ENCODE measurements at places on chromosomes 12 and 14.

DNA sequence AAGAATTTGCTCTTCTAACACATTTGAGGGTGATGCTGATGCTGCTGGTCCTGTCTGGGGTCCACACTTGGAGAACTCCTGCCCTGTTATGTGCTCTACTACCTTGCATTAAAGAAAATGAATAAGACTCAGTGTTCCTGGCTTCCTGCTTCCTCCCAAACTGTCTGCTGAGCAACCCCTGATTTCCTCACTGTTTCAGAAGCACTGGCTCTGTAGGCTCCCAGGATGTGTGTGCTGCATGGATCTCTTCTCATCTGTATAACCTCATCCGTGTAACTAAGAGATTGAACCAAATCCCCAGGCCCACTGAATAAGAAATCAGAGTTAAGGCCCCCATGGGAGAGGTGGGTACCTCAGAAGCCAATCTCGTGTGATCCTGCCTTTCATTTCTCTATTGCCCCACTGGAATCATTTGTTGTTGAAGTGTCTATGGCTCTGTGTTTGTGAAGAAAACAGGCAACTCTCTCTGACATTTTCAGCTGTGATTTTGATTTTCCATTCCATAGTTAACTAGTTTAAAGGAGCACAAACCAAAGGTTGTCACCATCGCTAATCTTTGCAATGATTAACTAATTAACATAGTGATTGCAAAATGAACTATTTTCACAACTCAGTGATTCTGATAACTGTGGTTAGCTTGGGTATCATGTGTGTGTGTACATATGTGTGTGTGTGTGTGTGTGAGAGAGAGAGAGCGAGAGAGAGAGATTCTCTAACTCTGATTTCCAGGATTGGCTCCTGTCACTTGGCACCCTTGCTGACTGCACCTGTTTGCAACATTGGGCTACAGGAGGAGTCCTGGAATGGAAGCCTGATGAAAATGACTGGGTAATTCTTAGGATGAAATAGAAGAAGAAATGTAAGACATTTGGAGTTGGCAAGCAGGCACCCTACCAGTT is 196.2 kb downstream of the SLC38A4 start:
- no peak for DNase-seq

DNA sequence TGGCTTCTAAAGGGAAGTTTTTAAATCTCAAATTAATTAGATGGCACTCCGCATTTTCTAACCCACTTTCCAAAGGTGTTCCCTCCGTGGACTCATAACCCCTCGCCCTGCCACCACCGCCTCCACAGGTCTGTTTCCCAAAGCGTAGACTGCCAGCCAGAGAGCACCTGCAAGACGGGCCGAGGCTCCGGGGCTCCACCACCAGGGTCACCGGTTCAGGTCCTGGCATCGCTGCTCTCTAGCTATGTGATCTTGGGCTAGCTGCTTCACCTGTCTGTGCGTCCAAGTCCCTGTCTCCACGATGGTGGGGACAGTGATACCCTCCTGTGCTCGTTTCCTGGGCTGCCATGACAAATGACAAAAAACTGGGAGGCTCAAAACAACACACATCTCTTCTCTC is 11.5 kb downstream of the RIMBP2 start:
- no peak for DNase-seq

- DNase-seq: no peak
Observed at GRCh38 chr12:51944608-51945233, 6.8 kb upstream of the ACVR1B start.

DNA sequence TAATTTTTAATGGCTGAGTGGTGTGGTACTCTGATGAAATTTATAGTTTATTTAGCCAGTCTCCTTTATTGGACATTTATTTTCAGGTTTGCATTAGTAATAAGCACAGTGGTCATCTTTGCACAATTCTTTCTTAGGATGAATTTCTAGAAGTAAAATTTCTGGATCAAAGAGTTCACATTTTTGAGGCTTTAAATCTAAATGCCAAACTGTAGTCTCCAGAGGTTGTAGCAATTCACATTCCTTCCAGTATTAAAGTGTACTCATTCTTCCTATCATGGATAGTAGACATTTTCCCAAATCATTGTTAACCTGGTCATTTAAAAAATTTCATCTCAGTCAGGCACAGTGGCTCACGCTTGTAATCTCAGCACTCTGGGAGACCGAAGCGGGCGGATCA is 24.8 kb downstream of the SLC39A9 start:
- no peak for DNase-seq

DNA sequence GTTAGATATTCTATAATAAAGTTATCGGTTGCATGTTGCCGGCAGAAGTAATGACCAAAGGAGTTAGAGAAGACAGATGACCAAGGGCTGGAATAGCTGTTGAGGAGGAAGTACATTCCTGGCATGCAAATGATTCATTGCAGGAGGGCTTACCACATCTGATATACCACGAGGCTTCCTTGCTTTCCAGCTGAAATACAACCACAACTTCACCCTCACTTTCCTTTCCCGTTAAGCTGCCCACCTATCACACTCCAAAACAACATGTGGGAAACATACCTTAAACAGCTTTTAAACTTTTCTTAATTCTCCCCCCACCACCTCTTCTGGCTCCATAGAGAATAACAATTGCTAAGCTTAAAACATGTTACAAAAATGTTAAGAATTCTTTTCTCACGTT is 594.1 kb downstream of the NRXN3 start:
- DNase-seq: no peak

- DNase-seq: no peak
Observed at GRCh38 chr14:76531085-76531484, 155.1 kb downstream of the ESRRB start.

GRCh38 chr14:29759521-29760340 is 167.9 kb downstream of the PRKD1 start:
- DNase-seq: no peak

DNA sequence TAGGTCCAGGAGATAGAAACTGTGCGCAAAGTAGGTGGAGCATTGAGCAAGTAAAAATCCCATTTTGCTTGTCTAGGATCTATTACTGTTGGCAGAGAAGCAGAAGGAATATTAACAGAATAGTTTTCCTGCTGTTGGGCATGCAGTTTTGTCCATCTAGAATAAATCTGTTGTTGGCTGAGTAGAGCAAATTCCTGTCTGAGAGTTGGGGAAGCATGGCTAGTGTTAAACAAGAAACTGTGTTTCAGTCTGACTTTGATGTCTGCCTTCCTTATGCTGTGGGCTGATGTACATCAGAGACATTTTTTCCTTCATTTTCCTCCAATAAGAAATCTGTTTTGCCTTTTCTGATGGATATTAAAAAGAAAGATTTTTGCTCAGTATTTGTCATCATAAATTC is 98.2 kb downstream of the RAD52 start:
- DNase-seq: no peak

- DNase-seq: no peak
Observed at GRCh38 chr12:25372969-25373817, 122.5 kb upstream of the KRAS start.

DNA sequence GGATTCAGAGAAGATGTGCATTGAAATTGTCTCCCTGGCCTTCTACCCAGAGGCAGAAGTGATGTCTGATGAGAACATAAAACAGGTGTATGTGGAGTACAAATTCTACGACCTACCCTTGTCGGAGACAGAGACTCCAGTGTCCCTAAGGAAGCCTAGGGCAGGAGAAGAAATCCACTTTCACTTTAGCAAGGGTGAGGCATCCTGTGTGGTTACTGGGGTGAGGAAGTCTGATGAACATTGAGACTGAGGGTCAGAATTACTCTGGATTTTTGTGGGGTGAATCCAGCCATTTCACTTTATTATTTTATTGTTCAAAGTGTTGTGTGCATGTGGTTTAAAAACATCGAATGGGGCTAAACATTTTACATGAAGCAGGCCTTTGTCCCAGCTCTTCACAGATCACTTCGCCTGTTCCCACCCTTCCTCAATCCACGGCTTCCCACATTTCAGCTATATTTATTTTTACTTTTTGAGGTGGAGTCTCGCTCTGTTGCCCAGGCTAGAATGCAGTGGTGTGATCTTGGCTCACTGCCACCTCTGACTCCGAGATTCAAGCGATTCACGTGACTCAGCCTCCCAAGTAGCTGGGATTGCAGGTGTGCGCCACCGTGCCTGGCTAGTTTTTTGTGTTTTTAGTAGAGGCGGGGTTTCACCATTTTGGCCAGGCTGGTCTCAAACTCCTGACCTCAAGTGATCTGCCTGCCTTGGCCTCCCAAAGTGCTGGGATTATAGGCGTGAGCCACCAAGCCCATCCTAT is 40.6 kb downstream of the SUPT16H start:
- no peak for DNase-seq

GRCh38 chr12:131681257-131681620 is 29.7 kb upstream of the SFSWAP start:
- DNase-seq: no peak

GRCh38 chr12:56838621-56839488 is 75.7 kb downstream of the HSD17B6 start:
- no peak for DNase-seq

GRCh38 chr14:103213331-103213730 is 90.1 kb downstream of the TNFAIP2 start:
- no peak for DNase-seq

- DNase-seq: no peak
Observed at GRCh38 chr12:28574746-28575592, 384.7 kb downstream of the CCDC91 start.

DNA sequence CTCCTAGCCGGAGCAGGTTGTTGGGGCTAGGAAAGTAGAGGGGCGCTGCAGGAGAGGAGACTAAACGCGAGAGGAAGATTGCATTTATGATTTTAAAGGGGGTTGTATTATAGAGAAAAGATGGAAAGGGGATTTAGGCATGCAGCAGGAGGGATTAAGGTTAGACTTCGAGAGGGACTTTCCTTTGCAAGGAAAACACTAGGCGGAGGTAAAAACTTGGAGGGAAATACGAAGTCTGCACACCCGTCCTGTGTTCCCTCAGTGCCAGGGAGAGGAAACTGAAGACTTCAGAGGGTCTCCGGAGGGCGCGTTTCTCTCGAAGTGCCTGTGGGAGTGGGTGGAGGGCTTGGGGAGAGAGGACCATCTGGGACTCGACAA is 420 bp upstream of the PPP1R1A start:
- DNase-seq: no peak

DNA sequence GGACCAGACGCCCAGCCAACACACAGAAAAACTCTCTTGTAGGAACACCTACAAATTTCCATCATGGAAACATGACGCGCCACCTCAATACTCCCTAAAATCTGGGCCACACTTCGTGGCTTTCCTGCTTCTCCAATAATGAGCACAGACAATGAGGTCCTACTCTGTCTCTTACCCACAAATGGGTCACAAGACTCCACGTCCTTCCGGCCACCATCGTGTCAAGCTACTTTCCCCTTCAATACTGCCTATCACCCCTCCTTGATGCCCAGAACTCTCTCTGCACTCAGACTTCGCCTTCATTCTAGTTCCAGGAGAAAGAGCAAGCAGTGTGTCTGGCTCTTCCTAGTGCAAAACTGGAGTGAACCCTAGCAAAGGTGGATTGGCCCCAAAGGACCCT is 28.1 kb downstream of the SBNO1 start:
- DNase-seq: no peak

DNA sequence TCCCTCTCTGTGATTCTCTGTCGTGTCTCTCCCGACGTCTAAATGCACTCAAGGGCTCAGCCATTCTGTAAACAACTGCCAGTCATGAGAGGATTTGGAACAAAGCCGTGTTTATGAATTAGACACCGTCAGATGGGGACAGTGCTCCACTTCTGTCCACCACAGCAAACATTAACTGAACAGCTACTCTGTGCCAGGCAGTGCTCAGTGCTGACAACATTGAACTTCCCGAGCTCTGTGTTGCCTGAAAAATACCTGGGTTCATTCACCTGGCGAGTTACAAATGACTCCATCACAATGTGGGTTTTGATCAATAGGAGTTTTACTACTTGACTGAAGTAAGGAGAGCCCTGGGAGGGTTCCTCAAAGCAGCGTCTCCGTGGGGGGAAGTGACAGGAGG is 139.3 kb downstream of the GLT1D1 start:
- DNase-seq: no peak

DNA sequence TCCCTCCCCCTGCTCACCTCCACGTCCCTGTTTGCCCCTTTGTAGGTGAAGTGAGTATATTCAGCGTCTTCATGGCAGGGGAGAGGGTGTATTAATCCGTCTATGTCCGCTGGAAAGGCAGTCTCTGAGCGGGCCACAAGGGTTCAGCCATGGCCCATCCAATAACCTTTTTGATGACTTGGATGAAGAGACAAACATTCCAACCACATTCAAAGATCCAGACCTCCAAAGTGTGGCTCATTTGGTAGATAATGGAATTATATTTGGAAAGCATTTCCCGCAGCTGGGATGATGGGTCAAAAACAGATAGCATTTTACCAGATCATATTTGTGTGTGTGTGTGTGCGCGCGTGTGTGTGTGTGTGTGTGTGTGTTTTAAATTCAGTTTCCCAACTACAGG is 345.9 kb downstream of the DPF3 start:
- no peak for DNase-seq

GRCh38 chr14:51581017-51581881 is 70.5 kb upstream of the FRMD6 start:
- no peak for DNase-seq

DNA sequence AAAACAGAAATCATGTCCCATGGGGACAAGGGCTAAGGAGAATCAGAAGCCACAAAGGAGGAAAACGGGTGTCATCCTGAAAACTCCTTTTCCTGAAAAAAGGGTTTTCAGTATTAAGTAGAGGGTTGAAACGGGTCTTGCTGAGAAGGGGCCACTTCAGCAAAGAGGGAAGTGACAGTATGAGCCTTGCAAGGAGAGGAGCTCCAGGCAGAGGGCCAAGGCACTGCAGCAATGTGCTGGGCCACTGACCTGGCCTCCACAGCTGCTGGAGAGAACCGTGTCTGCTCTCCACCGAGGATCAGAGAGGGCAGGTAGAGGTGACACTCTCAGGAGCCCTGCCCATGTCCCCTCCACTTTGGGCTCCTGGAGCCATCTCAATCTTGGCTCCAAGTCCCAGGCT is 103.3 kb downstream of the NCOR2 start:
- DNase-seq: no peak

GRCh38 chr12:79648881-79649280 is 41.9 kb downstream of the PAWR start:
- DNase-seq: no peak

- DNase-seq: peak; percentile 64
Observed at GRCh38 chr14:77026930-77027537, 1.5 kb downstream of the IRF2BPL start.

- DNase-seq: no peak
Observed at GRCh38 chr14:50030036-50030435, 86.3 kb downstream of the VCPKMT start.

GRCh38 chr14:101991352-101991751 is 27.0 kb downstream of the DYNC1H1 start:
- DNase-seq: no peak

Measured in CD4-positive, alpha-beta memory T cell (primary cell).